ENCODE measurements at places on chromosomes 6 and 20.

DNA sequence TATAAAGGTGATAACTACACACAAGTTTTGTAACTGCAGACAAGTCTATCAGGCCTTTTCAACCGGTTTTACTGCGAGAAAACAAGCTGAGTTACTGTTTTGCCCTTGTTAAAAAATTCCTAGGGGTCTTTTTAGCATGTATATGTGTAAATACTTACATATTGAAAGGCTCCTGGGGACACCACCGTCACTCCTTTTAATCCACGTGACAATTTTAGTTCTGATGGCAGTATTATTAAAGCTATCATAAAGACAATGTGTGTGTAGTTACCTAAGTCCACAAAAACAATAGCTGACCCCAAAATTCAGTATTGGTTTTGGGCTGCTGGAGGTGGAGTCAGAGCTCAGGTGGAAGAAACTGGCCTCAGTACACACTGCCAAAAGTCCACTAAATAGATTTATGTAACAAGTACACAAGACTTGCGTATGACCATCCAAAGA is 41.3 kb upstream of the HFE start:
- H3K36me3 ChIP-seq: no peaks in the 10 kb centered on the region
- peaks cover 12% of the 10 kb centered on the region for H3K4me1 ChIP-seq
- DNase-seq: no peak
- H3K27me3 ChIP-seq: no peaks in the 10 kb centered on the region

- peaks cover 48% of the 10 kb centered on the region for H3K4me1 ChIP-seq
- no peaks in the 10 kb centered on the region for H3K36me3 ChIP-seq
- no peak overlapping the region for H3K4me3 ChIP-seq
- DNase-seq: no peak
- 0 out of 2 replicates have a peak overlapping the region, but pooled peaks have one; percentile 36 for H3K27ac ChIP-seq
These were observed 16.1 kb downstream of the E2F3 start for GRCh38 chr6:20417819-20418218.

GRCh38 chr20:30167540-30167939 is 1089.9 kb upstream of the DEFB115 start:
- H3K27ac ChIP-seq: no peak overlapping the region
- H3K4me1 ChIP-seq: no peaks in the 10 kb centered on the region
- H3K4me3 ChIP-seq: no peak overlapping the region

DNA sequence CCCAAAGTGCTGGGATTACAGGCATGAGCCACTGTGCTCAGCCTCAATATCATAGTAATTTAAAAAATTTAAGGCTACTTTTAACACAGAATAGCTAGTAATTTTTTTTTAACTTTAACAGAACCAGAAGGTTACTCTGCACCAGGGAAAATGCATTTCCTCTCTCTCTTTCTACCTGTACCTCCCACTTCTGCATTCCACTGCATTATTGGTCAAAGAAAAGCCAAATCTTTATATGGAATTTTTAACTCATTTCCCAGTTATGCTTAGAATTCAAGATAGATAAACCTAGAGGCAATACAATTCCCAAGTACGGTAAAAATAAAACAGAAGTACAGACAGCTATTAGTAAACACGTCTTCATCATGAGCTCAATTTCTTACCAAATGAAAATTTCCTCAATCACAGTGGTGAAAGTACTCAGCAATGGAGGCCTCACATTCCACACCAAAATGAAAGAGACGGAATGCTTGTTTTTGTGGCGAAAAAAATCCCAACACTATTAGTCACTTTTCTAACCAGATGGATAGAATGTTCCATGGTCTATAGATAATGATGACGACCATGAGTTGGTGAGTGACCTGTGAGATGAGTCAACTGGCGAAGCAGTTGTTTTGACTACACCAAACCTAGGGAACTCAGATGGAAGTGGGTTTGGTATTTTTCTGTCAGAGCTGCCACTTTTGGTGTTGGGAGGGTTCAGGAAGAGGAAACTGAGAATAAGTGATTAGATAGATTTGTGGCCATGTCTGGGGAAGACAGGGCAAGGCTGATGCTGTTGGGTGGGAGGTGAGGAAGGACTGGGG is 104.7 kb upstream of the SGK1 start:
- H3K4me1 ChIP-seq: no peaks in the 10 kb centered on the region
- no peak overlapping the region for H3K4me3 ChIP-seq
- H3K36me3 ChIP-seq: no peaks in the 10 kb centered on the region
- DNase-seq: no peak
- H3K27me3 ChIP-seq: no peaks in the 10 kb centered on the region

- H3K27me3 ChIP-seq: no peaks in the 10 kb centered on the region
- no peaks in the 10 kb centered on the region for H3K36me3 ChIP-seq
- no peak overlapping the region for H3K4me3 ChIP-seq
- peaks cover 20% of the 10 kb centered on the region for H3K4me1 ChIP-seq
- DNase-seq: peak; percentile 15
- H3K27ac ChIP-seq: peak overlapping the region; percentile 11
These were observed 200.3 kb upstream of the SIM1 start for GRCh38 chr6:100665041-100665380.

- H3K4me1 ChIP-seq: no peaks in the 10 kb centered on the region
- no peak overlapping the region for H3K4me3 ChIP-seq
- no peak for DNase-seq
- no peaks in the 10 kb centered on the region for H3K36me3 ChIP-seq
These were observed 103.0 kb downstream of the PLEKHG1 start for GRCh38 chr6:150702675-150703074.

DNA sequence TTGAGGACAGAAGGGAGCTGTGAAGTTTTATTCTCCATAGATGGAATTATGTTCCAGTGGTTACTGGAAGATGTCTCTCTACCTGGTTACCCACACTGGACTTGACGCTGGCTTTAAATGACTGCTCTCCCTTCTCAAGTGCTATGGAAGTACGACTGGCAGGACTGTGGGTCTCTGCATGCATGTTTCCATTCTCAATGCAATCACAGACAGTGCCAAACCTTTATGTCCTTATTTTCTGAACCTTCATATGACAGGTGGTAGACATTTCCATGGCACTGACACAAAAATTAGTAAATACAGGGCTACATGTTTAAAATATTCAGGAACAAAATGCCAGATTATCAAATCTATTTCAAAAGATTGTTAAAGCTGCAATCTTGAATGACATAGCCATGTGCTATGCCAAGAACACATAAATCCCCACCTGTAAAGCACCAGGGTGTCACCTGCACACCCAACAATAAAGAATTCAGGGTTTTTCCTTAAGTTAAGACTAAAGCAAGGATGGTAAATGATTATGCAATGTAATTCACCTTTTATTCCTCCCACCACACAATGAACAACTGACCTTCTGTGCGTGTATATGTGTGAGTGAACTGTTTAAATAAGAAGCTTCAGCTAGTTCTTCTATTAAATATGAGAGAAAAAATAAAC is 153.3 kb upstream of the ENPP5 start:
- DNase-seq: no peak
- H3K27me3 ChIP-seq: no peaks in the 10 kb centered on the region
- peaks cover 13% of the 10 kb centered on the region for H3K4me1 ChIP-seq
- no peaks in the 10 kb centered on the region for H3K36me3 ChIP-seq
- H3K4me3 ChIP-seq: no peak overlapping the region
- no peak overlapping the region for H3K27ac ChIP-seq

- no peak overlapping the region for H3K27ac ChIP-seq
- H3K4me1 ChIP-seq: peaks cover 12% of the 10 kb centered on the region
- no peaks in the 10 kb centered on the region for H3K36me3 ChIP-seq
- no peak overlapping the region for H3K4me3 ChIP-seq
These were observed 132.7 kb downstream of the EDN1 start for GRCh38 chr6:12422848-12423247.

- H3K27ac ChIP-seq: no peak overlapping the region
- H3K4me3 ChIP-seq: no peak overlapping the region
- no peaks in the 10 kb centered on the region for H3K36me3 ChIP-seq
- DNase-seq: no peak
- no peaks in the 10 kb centered on the region for H3K27me3 ChIP-seq
These were observed 83.7 kb downstream of the STXBP5 start for GRCh38 chr6:147287869-147288271.

DNA sequence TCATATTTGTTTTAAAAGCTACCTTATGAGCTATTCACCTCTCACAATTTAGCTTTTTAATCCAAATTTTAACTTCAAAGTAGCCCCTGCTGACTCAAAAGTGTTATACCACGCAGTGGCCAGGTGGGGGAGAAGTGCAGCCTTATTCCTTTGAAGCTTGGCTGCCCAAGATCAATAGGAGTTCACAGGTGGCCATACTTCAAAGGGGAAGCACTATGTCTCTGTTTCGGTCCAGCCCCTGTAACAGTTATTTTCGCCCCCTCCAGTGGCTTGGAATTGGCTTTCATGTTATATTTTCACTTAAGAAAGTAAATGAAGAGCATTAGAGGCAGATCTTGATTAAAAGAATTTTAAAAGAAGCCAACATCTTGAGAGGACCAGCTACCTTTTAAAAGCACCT is 608.4 kb downstream of the EPHA7 start:
- DNase-seq: peak; percentile 86
- no peaks in the 10 kb centered on the region for H3K36me3 ChIP-seq
- H3K27me3 ChIP-seq: no peaks in the 10 kb centered on the region
- H3K4me1 ChIP-seq: no peaks in the 10 kb centered on the region

GRCh38 chr20:50409495-50409894 is 100.7 kb upstream of the PTPN1 start:
- H3K4me1 ChIP-seq: peaks cover 9% of the 10 kb centered on the region
- no peaks in the 10 kb centered on the region for H3K36me3 ChIP-seq

- no peak for DNase-seq
- H3K4me1 ChIP-seq: no peaks in the 10 kb centered on the region
- 0 out of 2 replicates have a peak, but pooled peaks cover 9% of the 10 kb centered on the region for H3K36me3 ChIP-seq
- no peaks in the 10 kb centered on the region for H3K27me3 ChIP-seq
- H3K27ac ChIP-seq: no peak overlapping the region
These were observed 137.0 kb downstream of the SLC23A2 start for GRCh38 chr20:4864311-4864752.

- H3K4me3 ChIP-seq: peak overlapping the region; percentile 83
- peaks cover 67% of the 10 kb centered on the region for H3K27me3 ChIP-seq
- H3K36me3 ChIP-seq: no peaks in the 10 kb centered on the region
- no peak for DNase-seq
These were observed 2.1 kb downstream of the GFOD1 start for GRCh38 chr6:13485303-13485702.

DNA sequence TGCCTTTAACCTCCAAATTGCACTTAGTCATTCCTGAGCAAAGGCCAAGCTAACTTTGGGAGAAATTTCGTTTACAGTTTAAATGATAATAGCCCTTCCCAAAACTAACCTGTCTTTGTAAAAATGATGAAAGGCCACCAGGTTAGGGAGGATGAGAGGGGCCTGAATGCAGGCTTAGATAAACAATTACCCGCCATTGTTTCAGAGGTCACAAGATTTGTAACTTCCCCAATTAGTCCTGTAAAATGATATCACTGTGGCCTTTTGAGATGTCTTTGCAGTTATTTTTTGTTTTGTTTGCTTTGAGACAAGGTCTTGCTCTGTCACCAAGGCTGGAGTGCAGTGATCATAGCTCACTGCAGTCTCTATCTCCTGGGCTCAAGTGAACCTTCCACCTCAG is 26.3 kb downstream of the GNL1 start:
- H3K4me3 ChIP-seq: no peak overlapping the region
- no peaks in the 10 kb centered on the region for H3K4me1 ChIP-seq
- DNase-seq: no peak
- H3K27me3 ChIP-seq: no peaks in the 10 kb centered on the region

- no peak for DNase-seq
- no peak overlapping the region for H3K4me3 ChIP-seq
- no peaks in the 10 kb centered on the region for H3K36me3 ChIP-seq
- H3K27me3 ChIP-seq: no peaks in the 10 kb centered on the region
- no peak overlapping the region for H3K27ac ChIP-seq
- H3K4me1 ChIP-seq: peaks cover 12% of the 10 kb centered on the region
These were observed 124.7 kb upstream of the ZNF217 start for GRCh38 chr20:53718142-53719021.

DNA sequence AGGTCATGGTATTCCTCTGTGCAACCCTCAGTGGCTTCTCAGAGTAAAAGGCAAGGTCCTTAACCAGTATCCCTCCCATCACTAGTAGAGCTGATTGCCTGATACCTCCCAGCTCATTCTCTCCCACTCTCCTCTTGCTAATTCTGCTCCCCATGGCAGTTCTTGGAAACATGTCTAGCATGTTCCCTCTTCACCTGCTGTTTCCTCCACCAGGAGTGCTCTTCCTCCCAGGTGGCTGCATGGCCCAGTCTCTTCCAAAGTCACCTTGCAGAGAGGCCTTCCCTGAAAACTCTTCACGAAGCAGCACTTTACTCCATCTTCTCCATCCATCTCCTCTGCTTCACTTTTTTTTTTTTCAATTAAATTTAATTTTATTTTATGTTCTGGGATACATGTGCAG is 36.2 kb upstream of the OLIG3 start:
- no peak overlapping the region for H3K27ac ChIP-seq
- H3K36me3 ChIP-seq: no peaks in the 10 kb centered on the region
- peak; percentile 23 for DNase-seq
- no peaks in the 10 kb centered on the region for H3K4me1 ChIP-seq
- H3K4me3 ChIP-seq: no peak overlapping the region

DNA sequence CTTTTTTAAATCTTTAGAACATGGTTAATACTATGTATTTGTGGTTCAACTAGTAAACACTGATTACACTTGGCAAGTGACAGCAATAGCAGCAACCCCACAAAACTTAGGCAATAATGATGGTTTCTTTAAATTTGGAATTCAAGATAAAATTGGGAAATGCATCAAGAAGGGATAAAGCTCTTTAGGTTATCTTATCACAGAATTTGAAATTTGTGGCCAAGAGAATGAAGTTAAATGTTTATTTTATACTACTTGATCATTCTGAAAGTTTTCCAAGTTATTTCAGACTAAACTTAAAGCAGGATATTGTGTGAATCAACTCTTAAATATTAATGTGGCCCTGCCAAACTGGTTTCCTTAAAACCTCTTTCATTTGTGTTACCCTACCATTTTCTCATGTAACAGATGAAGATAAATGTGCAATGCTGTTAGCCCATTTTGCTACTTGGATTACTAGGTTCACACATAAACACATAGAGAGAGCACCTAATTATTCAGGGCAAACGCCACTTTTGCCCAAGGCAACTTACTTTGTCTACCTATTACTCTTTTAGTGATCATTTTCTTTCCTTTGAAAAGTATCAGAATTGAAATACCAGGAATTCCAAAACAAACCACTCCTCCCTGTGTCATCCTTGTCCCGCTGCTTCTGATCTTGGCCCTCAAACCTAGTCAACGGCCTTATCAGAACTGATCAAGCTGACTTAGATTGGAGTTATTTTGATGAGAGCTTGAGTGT is 186.7 kb upstream of the TENT5A start:
- no peak overlapping the region for H3K27ac ChIP-seq
- H3K36me3 ChIP-seq: no peaks in the 10 kb centered on the region
- no peaks in the 10 kb centered on the region for H3K27me3 ChIP-seq
- no peak overlapping the region for H3K4me3 ChIP-seq
- DNase-seq: peak; percentile 6

GRCh38 chr20:12311094-12311865 is 393.6 kb downstream of the BTBD3 start:
- no peaks in the 10 kb centered on the region for H3K36me3 ChIP-seq
- no peak for DNase-seq
- H3K27ac ChIP-seq: no peak overlapping the region
- H3K4me1 ChIP-seq: peaks cover 8% of the 10 kb centered on the region
- H3K4me3 ChIP-seq: no peak overlapping the region

GRCh38 chr20:25148181-25148981 is 47.1 kb upstream of the ENTPD6 start:
- no peaks in the 10 kb centered on the region for H3K4me1 ChIP-seq
- peak; percentile 68 for DNase-seq
- H3K27me3 ChIP-seq: peaks cover 37% of the 10 kb centered on the region
